ENCODE measurements at places on chromosomes 12 and 14.
A peak's percentile ranks its signal among the peaks of the same experiment; 100 is the strongest.

- DNase-seq: no peak
These were observed 115.2 kb upstream of the BCAT1 start for GRCh38 chr12:25063873-25064628.

DNA sequence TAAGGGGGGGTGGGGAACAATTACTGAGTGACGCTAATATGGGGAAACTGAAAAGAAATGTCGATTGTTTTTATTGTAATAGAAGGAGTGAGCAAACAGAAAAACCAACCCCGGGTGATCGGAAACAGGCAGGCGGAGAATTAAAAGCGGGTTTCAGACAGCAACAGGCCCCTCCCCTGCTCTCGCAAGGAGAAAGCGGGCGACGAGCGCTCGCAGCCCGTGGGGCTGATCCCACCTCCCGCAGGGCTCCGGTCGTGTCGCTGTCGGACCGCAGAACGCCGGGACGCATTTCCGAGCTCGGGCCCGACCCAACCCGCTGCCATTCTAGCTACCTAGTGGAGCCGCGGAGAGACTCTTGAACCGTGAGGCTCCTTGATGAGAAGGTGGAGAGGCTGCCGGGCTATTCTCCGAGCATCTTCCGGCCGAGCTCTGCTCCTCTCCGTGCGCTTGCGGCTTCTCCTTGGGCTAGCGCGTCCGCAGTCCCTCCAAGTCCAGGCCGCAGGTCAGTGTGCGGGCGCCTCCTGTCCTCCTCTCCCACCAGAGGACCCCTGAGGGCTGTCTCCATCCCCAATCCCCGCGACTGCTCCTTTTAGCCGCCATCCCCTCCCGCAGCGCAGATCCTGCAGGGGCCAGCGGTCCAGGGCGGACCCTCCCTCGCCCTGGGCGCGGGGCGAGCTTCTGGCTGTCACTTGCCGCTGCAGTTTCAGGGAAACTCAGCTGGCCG is 4.1 kb upstream of the PAX9 start:
- no peak for DNase-seq

DNA sequence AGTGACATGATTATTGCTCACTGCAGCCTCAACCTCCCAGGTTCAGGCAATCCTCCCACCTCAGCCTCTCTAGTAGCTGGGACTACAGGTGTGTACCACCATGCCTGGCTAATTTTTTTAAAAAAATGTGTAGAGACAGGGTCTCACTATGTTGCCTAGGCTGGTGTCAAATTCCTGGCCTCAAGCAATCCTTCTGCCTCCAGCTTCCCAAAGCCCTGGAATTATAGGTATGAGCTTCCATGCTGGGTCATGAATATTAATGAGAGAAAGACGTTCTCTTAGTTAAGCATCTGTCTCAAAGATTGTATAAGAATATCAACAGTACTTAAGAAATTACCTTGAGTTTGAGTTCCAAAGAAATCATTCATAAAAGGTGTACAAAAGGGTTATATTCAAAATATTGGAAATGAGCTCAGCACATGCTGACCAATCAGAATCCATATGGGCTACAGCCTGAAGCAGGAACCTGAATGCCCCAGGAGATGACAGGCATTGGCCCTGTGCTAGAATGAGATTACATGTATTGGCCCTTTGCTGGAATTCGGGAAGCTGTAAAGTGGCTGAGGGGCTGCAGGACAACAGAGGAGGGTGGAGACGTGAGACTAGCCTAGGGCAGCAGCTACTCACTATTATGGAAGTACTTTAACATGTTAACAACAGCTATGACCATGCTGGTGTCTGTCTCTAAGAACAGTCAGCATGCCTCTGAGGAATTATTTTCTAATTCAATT is 157.0 kb upstream of the CPNE8 start:
- no peak for DNase-seq

DNA sequence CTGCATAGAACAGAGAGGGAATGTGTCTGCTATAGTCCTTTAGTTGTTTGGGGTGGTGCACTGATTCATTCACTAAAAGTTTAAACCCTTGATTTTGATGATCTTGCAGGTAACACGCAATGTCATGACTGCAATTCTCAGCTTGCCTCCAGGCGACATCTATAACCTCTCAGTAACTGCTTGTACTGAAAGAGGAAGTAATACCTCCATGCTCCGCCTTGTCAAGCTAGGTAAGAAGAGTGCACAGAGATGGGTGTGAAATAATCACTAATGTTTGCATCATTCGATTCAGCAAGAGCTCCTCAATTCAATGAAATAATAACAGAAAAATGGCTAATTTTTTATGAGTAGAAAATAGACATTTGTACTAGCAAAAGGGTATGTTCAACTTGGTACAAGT is 203.7 kb downstream of the PTPRO start:
- peak; percentile 82 for DNase-seq

- no peak for DNase-seq
These were observed 692 bp upstream of the COX14 start for GRCh38 chr12:50111395-50111692.

- no peak for DNase-seq
These were observed 39.1 kb upstream of the LGR5 start for GRCh38 chr12:71400481-71400880.

DNA sequence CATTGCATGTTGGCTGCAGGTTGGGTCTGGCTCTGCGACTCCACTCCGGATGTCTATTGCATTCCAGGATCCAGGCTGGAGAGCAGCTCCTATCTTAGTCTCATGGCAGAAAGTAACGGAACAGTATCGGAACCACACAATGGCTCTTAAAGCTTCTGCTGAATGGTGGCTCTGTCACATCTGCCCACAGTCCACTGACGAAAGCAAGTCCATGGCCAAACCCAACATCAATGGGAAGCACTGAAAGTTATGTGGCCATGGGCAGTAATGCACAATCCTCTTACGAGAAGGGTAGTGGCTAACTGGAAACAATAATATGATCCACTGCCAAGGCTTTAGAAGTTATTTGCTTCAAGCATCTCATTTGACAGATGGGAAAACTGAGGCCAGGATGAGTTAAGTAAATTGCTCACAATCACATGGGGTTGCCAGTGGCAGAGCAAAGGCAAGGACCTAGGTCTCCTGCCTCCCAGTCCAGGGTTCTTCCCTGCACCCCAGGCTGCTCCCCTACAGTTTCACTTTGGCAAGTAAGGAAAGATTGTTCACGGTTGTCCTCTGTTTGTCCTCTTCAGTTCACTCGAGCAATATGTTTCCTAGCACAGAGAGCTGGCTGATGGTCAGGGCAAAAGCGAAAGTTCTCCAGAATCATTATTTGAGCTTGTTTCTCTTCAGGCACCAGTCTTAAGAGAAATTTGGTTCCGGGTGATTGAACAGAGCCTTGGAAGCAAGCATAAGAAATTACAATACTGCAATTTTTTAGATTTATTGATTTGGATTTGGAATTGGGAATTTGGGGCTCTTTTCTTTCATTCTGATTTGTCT is 54.2 kb downstream of the CKAP4 start:
- no peak for DNase-seq

DNA sequence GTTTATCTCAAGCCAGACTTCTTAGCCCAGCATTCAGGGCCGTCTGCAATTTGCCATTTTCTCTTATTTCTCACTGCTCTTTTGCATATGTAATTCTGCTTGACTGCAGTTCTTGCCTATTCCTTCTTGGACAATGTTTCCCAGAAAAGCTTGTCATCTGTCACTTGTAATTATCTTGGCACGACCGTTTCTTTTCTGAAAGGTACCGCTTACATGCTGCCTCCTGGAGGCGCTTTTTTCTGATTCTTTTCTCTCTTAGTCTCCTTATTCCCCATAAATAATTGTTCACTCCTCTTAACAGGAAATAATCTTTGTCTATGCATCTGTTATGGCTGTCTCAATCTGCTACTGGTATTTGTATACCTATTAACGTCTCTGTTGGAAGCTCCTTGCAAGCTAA is 1.2 kb upstream of the ALDH1L2 start:
- no peak for DNase-seq

DNA sequence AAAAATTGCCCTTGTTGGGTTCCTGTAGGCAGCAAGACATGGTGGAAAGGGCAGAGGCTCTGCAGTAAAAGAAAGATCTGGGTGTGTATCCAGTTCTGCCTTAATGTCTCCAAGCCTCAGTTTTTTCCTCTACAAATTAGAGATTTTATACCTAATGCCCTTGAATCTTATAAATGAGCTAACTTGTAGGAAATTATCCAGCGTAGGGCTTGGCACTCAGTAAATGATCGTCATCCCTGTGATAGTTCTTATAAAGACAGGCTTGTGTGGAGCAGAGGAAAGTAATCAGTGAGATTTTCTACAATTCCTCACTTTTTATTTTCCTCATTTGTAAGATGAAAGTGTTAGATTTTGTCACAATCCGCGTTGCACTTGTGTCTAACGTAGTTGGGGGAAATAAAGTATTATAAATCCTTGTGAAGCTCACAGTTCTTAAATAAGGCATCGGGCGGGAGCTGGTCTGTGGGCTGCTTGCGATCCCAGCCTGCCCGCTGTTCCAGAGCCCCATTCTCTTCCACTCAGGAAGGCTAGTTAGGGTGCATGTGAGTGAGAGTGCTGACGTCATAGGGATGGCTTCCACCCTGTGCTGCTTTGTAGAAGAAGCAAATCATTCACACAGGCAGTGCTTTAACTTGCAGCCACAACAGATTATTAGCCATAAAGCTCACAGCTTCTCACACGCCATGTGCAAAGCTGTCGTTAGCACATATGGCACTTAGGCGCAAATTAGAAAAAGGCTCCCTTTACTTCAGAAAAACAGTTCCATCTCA is 87.6 kb downstream of the EML1 start:
- DNase-seq: no peak

DNA sequence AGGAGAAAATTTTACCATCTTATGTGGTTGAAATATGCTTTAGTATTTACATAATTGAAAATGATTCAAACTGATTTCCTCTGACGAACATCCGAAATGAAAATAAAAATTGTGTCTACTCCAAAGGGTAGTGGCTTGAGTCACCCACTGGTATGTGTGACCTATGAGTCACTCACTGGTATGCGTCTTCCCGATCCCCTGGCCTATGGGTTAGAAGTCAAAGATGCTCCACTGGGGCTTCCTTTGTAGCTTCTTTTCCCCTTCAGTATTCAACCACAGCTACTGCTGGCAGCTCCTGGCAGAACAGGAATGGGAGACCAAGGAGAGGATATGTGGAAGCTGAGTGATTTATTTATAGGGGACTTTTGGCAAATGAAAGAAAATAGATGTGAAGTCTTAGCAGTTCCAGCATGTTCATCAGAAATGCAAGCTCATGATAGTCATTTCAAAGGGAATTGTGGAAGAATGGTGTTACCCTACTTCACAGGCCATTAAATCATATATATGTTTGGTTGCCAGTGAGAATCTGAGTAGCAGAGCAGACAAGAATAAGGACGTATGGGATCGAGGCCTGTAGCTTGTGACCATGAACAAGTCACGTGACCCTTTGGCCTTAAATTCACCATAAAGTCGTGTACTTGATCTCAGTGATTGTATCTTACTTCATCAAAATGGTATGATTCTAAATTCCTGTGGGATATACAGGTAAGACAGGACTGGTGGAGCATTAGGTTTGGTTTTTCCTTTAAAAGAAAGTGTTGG is 108.3 kb downstream of the CRADD start:
- DNase-seq: no peak

GRCh38 chr12:29238822-29239291 is 89.8 kb downstream of the FAR2 start:
- no peak for DNase-seq

- no peak for DNase-seq
These were observed 125.7 kb downstream of the TSPAN9 start for GRCh38 chr12:3202734-3203446.

GRCh38 chr14:101034986-101035385 is 131.5 kb upstream of the RTL1 start:
- no peak for DNase-seq

DNA sequence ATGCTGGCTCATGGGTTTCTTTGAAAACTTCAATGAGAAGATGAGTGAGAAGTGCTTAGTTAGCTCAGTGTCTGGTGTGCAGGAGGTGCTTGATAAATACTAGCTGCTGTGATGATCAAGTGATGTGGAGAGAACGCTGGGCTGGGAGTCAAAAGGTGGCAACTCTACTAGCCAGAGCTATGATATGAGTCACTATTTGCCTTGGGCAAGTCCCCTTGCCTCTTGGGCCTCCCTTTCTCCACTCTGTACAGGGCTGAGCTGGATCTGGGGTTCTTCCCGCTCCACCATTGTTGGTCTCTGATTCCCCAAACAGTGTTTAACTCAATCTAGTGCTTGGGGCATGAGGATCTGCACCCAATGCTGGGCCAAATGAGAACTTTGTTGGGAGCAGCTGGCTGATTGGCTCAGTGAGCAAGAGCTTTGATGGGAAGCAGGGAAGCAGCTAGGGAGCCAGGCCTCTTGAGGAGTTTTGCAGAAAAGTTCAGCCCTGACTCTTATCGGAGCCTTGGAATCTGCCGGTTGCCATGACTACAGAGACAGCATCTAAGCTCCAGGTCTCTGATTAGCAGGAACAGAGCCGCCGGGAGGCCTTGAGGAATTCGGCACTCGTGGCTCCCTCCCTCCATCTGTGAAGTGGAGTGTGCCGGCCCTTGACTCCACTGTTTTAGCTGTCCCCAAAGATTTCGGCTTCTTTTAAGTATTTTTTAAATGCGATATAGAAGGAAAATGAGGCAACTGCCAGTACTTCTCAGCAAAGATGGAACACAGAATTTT is 82.1 kb upstream of the HSPB8 start:
- DNase-seq: no peak

DNA sequence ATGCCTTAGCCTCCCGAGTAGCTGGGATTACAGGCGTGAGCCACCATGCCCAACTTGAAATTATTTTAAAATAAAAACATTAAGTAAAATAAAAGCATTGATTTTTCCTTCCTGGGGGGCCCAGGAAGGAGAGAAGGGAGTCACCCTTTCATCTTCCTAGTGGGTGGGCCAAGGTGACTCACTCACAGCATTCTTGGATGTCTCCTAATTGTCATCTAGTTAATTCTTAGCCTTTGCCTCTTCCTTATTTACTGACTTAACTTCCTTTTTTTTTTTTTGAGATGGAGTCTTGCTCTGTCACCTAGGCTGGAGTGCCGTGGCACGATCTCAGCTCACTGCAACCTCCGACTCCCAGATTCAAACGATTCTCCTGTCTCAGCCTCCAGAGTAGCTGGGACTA is 29.2 kb downstream of the TMEM120B start:
- no peak for DNase-seq

DNA sequence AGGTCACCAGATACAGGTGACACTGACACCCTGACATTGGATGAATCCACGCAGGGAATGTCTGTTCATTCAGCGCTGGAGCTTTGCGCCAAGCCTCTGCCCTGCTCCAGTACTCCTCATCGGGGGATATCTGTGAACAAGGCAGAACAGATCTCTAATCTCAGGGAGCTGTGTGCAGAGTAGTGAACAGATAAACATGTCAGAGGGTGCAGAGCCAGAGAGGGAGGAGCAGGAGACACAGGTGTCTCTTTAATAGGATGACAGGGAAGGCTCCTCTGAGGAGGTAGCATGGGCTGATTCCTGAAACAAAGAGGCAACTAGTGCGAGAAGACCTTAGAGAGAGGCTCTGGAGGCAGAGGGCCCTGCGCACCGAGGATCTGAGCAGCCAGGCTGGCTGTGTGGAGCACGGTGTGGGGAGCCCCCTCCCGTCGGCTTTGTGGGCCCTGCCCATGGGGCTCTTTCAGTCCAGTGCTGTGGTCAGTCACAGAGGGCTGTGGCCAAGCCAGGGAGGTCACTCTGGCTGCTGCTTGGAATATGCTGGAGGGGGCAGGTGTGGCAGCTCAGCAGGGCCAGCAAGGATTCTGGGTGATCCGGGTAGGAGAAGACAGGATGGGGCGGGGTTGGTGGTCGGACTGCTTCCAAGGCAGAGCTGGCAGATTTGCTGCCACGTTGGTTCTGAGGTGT is 55.6 kb downstream of the TECPR2 start:
- no peak for DNase-seq

GRCh38 chr12:101050631-101051030 is 159.4 kb downstream of the SLC5A8 start:
- no peak for DNase-seq

GRCh38 chr14:39972704-39973103 is 540.5 kb upstream of the FBXO33 start:
- no peak for DNase-seq

All from GM12864 (cell line).